Endothelial cell of umbilical vein (primary cell): ENCODE measurements at places on chromosomes 1 and 21. TPM values are rescaled to one million over a fixed set of nuclear protein-coding genes. Genes with fewer than 3 reads are reported as not detected.

DNA sequence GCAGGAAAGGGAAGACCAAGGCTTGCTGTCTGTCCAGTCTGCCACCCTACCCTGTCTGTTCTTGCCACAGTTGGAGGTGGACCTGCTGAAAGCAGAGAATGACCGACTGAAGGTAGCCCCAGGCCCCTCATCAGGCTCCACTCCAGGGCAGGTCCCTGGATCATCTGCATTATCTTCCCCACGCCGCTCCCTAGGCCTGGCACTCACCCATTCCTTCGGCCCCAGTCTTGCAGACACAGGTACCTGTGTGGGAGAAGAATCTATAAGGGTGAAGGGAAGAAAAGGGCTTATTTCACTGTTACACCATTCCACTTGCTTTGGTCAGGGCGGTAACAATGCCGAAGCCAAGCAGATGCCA, 20.3 kb upstream of the IPO9 start:
- no peak for DNase-seq

DNA sequence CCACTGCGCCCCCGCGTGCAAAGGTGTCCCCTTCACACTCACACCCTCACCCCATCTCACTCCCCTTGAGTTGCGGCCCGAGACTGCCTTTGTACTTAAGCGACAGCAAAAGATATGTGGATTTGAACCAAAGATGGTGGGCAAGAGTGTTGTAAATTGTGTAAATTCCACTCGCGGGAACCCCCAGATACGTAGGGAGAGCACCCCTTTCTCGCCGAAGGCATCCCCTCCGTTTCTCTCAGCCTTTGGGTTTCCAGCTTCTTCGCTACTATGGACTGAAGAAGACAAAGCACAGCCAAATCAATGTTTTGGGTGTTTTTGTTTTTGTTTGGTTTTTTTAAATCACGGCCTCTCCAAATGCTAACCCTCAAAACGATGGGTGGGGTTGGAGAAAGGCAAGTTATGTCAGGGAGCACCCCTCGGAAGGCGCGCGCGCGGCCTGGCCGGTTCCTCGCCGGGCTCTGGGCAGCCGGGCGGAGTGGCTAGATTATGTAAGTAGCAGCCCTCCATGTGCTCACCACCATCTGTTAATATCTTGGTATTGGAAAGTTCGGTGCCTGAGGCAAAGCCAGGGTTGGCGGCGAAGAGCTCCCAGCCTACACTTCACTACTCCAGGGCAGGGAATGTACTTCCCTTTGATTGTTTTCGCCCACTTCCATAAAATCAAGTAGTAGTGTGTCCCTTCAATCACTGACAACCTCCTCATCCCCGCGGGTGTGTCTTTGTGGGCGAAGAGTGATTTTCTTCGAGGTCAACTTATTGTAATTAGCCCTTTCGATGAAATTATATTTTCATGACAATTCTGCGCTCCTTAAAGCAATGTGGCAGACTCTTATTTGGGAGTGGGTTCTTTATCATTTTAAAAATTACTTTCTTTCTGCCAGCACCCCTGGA, 4.0 kb upstream of the PROX1 start:
- no peak for DNase-seq

Gene ARF1
- 488 and 499 TPM in 2 replicates for total RNA-seq

DNA sequence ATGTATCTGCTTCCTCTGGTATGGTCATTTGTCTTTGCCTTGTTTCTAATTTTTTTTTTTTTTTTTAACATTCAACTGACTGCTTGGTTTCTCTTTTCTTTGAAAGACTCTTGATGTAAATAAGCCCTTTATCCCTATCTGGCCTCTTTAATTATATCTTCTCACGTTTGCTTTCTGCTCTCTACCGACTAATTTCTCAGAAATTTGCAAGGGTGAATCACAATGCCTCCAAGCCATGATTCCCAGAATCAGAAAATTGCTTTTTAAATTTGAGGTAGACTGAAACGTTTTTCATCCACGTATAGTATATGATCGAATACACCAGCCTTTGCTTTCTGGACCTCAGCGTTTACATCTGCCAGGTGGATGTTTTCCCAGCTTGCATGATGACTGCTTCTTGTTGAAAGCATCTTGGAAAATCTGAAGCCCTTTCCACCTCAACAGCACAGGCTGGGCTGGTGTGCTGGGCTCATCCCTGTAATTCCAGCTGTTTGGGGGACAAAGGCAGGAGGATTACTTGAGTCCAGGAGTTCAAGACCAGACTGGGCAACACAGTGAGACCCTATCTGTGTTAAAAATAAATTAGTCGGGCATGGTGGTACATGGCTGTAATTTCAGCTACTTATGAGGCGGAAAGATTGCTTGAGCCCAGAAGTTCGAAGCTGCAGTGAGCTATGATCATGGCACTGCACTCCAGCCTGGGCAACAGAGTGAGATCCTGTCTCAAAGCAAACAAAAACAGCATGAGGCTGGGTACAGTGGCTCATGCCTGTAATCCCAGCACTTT, 35.0 kb upstream of the GPR137B start:
- no peak for DNase-seq

Gene AADACL4
- total RNA-seq: not detected in 2 replicates

- no peak for DNase-seq
These were observed 66.6 kb downstream of the UBIAD1 start for GRCh38 chr1:11339346-11340232.

- no peak for DNase-seq
These were observed 22.4 kb downstream of the DYRK3 start for GRCh38 chr1:206657751-206658150.

GRCh38 chr1:236654957-236655356, 31.3 kb upstream of the ACTN2 start:
- DNase-seq: no peak
